ENCODE measurements at places on chromosomes 11 and 22. TPM values are rescaled to one million over a fixed set of nuclear protein-coding genes. Genes with fewer than 3 reads are reported as not detected.

MAP6 gene
- not detected for total RNA-seq

SGSM1 gene
- total RNA-seq, result 0.04 TPM

GSTT2 gene
- not detected for total RNA-seq

IGHMBP2 gene
- total RNA-seq, result 27.0 TPM

FZD4 gene
- 0.04 TPM for total RNA-seq

DNA sequence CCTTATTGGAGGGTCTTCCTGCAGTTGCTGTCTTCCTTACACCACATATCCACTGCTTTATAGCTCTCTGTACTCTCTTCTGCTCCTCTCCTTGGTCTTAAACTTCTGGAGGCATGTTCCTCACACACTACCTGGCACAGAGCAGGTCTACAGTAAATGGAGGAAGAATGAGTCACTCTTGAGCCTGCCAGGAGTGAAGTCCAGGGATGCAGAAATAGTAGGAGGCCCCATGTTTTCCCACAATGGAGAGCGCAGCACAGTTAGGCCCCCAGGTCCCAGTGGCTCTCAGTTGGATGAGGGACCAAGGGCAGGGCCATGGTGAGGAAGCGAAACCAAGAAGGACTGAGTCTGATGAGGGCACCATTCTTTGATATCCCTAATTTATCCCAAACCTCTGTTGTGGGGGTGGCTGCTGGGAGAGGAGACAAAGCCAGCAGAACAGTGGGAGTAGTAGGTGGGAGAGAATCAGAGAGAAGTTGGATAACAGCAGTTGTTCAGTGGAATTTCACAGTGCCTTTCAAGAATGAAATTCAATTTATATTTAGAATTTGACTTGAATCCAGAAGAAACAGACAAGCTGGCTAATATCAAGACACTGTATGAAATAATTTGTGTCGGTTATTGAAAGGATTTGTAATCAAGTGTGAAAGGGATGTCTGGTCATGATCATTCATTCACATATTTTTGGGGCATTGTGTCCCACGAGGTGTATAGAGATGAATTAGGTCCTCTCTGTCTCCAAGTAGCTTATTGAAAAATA is 187.8 kb downstream of the HIPK3 start:
- DNase-seq, result no peak
- H3K27me3 ChIP-seq, result peaks cover 6% of the 10 kb centered on the region
- no peak overlapping the region for H3K27ac ChIP-seq
- H3K36me3 ChIP-seq, result no peaks in the 10 kb centered on the region

- no peak for DNase-seq
- H3K4me3 ChIP-seq, result no peak overlapping the region
Measured at GRCh38 chr11:111462329-111462728, 49.9 kb downstream of the BTG4 start.

GRCh38 chr11:94882931-94883330 is 90.4 kb downstream of the CWC15 start:
- DNase-seq, result no peak
- no peak overlapping the region for H3K4me3 ChIP-seq
- H3K4me1 ChIP-seq, result peaks cover 4% of the 10 kb centered on the region
- no peak overlapping the region for H3K27ac ChIP-seq
- no peaks in the 10 kb centered on the region for H3K27me3 ChIP-seq

DNA sequence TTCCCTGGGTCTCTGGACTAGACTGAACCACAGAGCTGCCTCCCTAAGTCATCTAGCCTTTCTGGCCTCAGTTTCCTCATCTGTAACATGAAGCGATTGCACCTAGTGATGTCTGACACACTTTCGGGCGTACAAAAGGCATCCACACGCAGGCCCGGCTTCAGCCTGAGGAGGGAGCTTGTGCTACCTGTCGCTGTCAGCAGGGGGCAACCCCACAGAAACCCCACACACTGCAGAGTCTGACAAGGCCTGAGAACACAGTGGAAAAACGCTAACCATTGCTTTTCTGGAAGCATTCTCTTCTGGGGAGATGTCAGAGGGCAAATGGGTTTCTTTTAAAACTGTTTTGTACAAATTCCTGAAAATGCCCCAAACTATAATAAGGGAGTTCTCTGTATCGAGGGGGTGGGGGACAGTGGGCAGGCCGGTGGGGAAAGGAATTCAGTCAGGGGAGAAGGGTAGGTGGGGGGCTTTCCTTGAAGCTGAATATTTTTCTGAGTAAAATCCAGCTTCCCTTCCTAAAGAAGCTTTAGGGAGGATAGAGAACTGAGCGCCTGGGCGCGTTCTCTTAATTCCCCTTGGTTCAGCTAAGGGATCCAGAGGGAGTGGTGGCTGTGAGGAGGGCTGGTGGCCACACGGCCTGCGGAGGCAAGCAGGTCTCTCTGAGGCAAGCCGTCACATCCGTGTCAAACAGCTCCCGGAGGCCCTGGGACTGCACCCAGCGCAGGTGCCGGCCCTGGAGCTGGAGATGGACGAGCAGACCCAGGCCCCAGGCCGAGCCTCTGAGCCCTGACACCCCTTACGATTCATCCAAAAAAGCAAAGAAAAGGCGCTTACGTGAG is 533 bp downstream of the ELF5 start:
- H3K4me3 ChIP-seq, result no peak overlapping the region
- peak; percentile 48 for DNase-seq
- H3K4me1 ChIP-seq, result no peaks in the 10 kb centered on the region
- H3K36me3 ChIP-seq, result no peaks in the 10 kb centered on the region
- H3K27ac ChIP-seq, result no peak overlapping the region
- H3K27me3 ChIP-seq, result peaks cover 4% of the 10 kb centered on the region

GRCh38 chr11:2164861-2165555 is 4.0 kb upstream of the INS start:
- H3K4me1 ChIP-seq, result no peaks in the 10 kb centered on the region
- no peaks in the 10 kb centered on the region for H3K36me3 ChIP-seq
- H3K27ac ChIP-seq, result no peak overlapping the region
- no peak for DNase-seq
- H3K4me3 ChIP-seq, result no peak overlapping the region

GRCh38 chr22:19386248-19386647 is 45.3 kb downstream of the HIRA start:
- peaks cover 25% of the 10 kb centered on the region for H3K36me3 ChIP-seq
- no peak overlapping the region for H3K27ac ChIP-seq
- DNase-seq, result no peak

DNA sequence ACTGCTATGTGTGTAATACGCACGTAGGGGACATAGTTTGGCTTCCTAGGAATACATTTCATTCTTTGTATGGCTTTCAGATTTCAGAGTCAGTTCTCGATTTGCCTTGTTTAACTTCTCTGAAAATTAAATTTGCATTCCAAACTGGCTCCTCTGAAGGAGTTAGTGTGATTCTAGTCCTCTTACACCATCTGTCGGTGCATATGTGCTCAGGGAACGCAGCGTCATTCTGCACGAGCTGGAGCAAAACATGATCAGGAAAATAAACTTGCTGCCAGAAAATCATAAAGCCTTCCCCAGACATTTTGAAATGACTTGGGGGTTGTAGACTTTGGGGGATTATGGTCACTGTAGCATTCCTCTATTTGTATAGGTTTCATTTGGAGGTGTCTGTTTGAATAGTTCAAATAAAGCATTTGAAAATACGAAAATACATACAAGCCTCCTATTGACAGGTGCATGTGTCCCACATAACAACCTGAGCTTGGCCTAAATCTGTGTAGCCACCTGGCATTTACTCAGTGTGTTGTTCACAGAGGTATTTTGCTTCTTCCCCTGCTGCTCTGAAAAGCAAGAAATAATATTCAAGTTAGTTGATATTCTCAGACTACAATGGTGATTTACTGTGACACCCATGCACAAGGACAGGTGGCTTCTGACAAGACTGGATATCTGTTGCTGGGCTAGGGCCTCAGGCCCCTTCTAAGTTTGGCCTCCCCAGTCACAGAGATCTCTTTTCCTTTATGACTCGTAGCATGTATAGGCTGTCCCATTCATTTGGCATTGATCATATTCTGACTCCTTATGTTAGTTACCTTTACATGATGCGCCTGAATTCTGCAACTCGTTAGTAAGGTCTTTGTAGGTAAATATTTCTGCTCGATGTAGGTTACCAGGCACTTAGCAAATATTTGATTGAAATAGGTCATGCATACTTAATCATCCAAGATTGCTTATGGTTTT is 81.6 kb upstream of the SORL1-AS1 start:
- H3K27ac ChIP-seq, result peak overlapping the region; percentile 19
- peaks cover 51% of the 10 kb centered on the region for H3K4me1 ChIP-seq
- H3K36me3 ChIP-seq, result peaks cover 60% of the 10 kb centered on the region
- no peak overlapping the region for H3K4me3 ChIP-seq
- no peak for DNase-seq

GRCh38 chr11:69376155-69377028 is 82.4 kb downstream of the MYEOV start:
- no peak overlapping the region for H3K27ac ChIP-seq
- H3K4me3 ChIP-seq, result no peak overlapping the region
- DNase-seq, result no peak
- H3K27me3 ChIP-seq, result no peaks in the 10 kb centered on the region

DNA sequence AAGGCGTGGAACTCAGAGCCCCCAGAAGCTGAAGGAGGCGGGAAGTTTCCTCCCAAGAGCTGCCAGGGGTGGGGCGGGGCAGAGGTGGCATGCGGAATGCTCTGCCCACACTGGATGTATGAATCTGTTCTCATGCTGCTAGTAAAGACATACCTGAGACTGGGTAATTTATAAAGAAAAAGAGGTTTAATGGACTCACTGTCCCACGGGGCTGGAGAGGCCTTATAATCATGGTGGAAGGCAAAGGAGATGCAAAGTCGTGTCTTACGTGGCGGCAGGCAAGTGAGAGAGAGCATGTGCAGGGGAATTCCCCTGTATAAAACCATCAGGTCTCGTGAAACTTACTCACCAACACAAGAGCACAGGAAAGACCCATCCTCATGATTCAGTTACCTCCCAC is 57.6 kb downstream of the SMIM38 start:
- DNase-seq, result no peak
- peaks cover 20% of the 10 kb centered on the region for H3K4me1 ChIP-seq
- H3K4me3 ChIP-seq, result no peak overlapping the region
- no peaks in the 10 kb centered on the region for H3K36me3 ChIP-seq
- H3K27me3 ChIP-seq, result peaks cover 12% of the 10 kb centered on the region

GRCh38 chr22:23220485-23221350 is 40.4 kb downstream of the BCR start:
- H3K27ac ChIP-seq, result peak overlapping the region; percentile 77
- peak overlapping the region; percentile 32 for H3K4me3 ChIP-seq
- no peaks in the 10 kb centered on the region for H3K27me3 ChIP-seq
- no peak for DNase-seq
- peaks cover 12% of the 10 kb centered on the region for H3K36me3 ChIP-seq

DNA sequence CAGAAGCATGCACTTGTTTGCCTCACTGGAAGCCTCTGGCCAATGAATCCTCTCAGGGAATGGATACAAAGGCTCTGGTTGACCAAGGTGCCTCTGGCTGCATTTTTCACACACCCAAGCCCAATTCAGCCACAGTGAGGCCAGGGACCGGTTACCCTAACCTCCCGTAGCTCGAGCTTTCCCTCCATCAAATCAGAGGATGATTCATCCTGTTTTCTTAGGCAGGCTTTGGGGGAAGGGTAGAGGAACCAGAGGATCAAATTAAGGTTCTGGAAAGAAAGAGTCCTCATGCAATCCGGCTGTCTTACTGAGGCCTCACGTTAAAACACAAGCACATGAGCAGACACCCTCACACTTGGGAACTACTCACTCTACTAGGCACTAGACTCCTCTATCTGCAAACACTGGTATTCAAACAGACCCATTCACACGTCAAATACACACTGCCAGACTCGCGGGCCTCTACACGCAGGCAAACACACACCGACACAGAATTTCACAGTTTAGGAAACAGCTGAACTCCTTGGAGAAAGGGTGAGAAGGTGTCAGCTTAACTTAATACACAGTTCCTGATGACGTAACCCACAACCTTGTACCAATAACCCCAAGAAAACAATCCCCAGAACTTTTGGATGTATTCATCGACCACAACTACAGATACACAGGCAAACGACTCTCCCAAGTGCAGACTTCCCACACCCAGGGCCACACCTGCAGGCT is 12.4 kb downstream of the NRXN2 start:
- DNase-seq, result no peak
- peaks cover 60% of the 10 kb centered on the region for H3K27me3 ChIP-seq
- H3K4me1 ChIP-seq, result peaks cover 10% of the 10 kb centered on the region

DNA sequence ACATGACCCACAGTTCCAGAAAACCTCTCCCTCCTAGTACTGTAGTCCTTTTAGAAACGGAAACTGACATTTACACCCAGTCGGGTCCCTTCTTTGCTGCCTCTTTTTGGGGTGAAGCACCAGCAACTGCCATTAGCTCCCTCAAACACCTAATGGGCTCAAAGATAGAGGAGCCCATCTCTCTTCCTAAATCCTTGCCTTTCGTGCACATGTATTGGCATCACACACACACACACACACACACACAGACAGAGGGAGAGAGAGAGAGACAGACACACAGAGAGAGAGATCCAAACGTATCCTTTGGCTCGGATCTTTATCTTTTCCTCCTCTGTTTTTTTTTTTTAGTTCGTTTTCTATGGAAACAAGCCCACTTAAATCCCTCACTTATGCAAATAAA is 716 bp downstream of the GRM5 start:
- peaks cover 3% of the 10 kb centered on the region for H3K4me1 ChIP-seq
- H3K4me3 ChIP-seq, result no peak overlapping the region
- H3K27ac ChIP-seq, result no peak overlapping the region

GRCh38 chr11:33256031-33256812 is 959 bp upstream of the HIPK3 start:
- DNase-seq, result no peak
- H3K27me3 ChIP-seq, result no peaks in the 10 kb centered on the region
- H3K27ac ChIP-seq, result peak overlapping the region; percentile 97

DNA sequence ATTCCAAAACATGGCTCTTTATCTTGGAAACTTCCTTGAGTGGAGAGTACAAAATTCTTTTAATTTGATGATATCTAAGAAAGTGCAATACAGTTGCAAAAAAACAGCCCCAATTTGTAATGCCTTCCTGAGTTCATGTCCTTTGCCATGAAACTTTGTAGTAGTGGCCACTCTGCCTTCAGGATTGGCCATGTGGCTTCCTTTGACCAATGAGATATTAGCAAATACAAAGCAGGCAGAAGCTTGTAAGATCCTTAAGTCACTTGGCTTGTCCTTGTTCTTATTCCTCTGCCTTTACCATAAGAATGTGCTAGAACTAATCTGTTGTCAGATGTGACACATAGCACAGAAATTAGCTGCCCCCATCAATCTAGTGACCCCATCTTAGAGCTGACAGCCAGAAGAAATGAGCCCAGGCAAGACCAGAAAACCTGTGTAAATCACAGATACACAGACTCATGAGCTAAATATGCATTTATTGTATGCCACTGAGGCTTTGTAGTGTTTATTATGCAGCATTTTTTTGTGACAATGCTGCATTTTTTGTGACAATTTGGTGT is 29.8 kb upstream of the BLID start:
- H3K27ac ChIP-seq, result no peak overlapping the region
- no peak for DNase-seq
- no peaks in the 10 kb centered on the region for H3K4me1 ChIP-seq
- H3K36me3 ChIP-seq, result no peaks in the 10 kb centered on the region

DNA sequence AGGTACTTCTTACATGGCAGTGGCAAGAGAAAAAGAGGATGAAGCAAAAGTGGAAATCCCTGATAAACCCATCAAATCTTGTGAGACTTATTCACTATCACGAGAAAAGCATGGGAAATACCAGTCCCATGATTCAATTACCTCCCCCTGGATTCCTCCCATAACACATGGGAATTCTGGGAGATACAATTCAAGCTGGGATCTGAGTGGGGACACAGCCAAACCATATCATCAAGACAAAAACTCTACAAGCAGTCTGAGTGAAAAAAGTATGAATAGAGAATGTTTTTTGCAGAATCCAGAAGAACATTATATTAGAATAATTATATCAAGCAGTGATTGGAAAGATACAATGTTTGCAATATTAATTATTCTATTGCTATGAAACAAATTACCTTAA is 893.7 kb downstream of the FAM181B start:
- H3K4me1 ChIP-seq, result peaks cover 3% of the 10 kb centered on the region
- no peaks in the 10 kb centered on the region for H3K36me3 ChIP-seq
- H3K4me3 ChIP-seq, result no peak overlapping the region
